ENCODE measurements at places on chromosomes 12 and 14.

DNA sequence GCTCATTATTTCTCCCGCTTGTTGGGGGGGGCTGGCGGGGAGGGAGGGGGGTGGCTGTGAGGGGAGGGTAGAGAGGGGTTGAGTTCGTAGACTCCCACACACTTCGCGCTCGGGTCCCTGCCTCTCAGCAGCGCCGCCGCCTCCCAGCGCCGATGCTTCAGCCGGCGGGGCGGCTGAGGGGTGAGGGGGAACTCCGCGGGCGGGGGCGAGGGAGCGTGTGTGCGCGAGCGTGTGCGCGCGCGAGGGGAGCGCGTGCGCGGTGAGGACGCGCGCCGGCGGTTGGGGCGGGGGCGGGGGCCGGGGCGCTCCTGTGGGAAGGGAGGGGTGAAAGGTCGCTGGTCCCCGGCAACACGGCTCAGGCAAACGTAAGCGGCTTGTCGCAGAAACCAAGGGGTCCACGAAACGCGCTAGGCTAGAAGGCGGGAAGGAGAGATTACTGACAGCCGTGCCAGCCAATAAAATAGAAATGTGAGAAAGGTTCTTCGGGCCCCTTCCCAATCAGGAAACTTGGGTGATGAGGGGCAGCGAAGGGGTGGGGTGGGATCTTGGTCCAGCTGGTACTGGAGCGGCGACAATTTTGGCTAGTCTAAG lies 343 bp upstream of the NOVA1 start:
- DNase-seq, result peak; percentile 71

- DNase-seq, result no peak
Observed at GRCh38 chr12:68981516-68981915, 48.5 kb upstream of the CPM start.

DNA sequence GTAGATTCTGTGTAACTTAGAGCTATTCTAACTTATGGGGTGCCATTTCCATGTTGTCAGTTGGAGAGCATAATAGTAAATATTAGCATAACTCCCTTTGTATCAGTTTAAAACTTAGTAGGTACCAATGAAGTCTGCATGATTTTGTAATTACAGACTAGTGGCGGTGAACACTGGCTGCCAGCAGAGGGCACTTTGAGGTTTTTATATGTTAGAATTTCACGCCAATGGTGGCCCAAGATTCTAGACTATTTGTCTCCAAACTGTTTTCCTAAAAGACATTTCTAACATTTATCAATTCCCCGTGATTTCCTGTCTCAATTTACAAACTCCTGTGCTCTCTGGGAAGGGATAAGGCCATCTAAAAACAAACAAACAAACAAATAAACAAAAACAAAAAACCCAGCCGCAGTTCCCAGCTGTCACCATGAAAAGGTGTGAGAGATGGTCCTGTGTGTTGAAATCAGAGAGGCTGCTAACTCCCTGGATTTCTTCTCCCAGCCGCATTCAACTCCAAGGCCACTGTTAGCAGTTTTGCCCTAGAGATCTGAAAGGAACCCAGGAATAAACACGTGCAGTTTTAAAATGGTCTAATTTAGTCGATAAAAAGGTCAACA lies 57.6 kb downstream of the BRMS1L start:
- DNase-seq, result no peak

GRCh38 chr14:100022772-100023451 lies 42.3 kb upstream of the EVL start:
- no peak for DNase-seq

GRCh38 chr12:97006585-97006984 lies 99.5 kb downstream of the NEDD1 start:
- DNase-seq, result no peak

GRCh38 chr14:51818748-51819380 lies 41.5 kb upstream of the GNG2 start:
- no peak for DNase-seq

GRCh38 chr12:110765111-110765510 lies 22.4 kb upstream of the PPP1CC start:
- DNase-seq, result no peak

- no peak for DNase-seq
Observed at GRCh38 chr12:3600039-3600720, 109.2 kb downstream of the PRMT8 start.

DNA sequence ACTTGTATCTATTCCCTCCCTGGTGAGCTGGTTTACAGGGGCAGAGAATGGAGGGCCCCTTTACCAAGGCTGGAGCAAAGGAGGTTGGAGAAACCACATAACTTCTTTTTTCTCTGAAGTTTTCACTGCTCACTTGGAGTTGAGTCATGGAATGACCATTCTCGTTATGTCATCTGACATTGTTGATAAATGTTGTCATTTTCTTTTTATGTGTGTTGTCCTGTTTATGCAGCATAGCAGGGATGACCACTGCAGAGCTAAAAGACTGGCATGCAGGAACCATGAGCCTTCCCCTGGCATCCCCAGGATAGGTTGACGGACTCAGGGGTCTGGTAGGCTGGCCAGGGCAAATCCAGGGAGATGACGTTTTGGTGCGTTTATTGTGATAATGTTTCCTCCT lies 256.8 kb upstream of the DDHD1 start:
- no peak for DNase-seq

- DNase-seq, result no peak
Observed at GRCh38 chr12:90216020-90216552, 507.4 kb upstream of the ATP2B1 start.

Data from heart right ventricle (tissue), 16 donors.